MG63 (cell line): ENCODE measurements at places on chromosomes 13 and 19.

GRCh38 chr13:19836472-19836871 lies 27.0 kb downstream of the ZMYM5 start:
- peak; percentile 19 for DNase-seq

DNA sequence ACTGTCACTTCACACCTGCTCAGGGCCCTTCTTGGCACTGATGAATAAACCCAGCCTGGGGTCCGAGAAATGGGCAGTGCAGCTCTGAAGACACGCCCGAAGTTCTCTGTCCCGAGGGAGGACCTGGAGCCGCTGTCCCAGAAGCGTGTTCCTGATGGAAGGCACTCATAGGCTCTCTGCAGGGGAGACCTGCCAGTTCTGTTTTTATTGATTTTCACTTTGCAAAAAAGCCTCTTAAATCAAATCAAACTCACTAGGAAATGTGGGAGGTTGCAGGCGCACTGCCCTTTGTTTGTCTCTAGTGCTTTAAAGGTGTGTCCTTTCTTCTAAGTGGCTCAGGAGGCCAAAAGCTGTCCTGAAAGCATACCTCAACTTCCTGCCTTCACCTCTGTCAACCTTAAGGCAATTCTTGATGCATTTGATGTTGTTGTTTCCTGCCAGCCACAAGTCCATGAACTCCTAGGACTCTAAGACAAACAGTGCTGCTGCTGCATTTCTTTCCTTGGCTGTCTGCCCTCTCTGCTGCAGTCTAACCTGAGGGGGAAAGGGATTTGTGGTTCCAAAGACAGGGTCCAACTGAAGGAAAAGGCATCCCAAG lies 663.2 kb downstream of the UQCRFS1 start:
- no peak for DNase-seq

- no peak for DNase-seq
These were observed 14.4 kb upstream of the AKAP8 start for GRCh38 chr19:15393963-15394362.

DNA sequence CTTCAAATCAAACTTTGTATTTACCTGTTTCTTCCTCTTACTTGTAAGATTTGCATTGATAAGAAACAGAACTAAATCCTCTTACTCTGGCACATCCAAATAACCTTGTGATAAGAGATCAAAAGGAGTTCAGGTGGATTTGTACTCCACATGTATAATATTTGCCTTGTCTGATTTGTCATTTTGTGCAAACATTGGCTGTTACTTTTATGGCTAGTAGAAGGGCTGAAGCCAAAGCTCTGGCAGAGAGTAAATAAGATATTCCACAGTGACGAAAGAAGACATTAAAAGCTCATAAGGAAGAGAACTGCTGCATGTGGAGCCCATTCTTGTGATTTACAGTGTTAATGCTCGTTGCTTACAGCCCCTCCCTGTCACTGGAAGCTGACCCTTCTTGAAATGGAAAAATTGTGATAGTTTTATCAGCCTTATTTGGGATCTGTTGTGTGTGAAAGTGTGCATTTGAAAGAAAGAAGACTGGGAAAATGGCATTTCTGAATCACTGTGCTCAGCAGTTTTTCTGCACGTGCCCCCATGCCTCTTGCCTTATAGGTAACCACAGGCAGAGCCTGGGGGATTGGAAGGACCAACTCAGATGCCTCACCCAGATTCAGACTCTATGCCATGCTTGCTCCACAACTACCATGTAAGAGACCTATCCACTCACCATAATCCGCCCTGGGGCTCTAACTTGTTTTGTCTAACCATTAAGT lies 68.2 kb downstream of the OXGR1 start:
- no peak for DNase-seq

- DNase-seq: peak; percentile 11
These were observed 1.5 kb downstream of the GNA11 start for GRCh38 chr19:3095441-3096191.

- no peak for DNase-seq
These were observed 14.5 kb upstream of the CERS4 start for GRCh38 chr19:8194528-8195267.
